ENCODE measurements at places on chromosomes 6 and 20.
A peak's percentile ranks its signal among the peaks of the same experiment; 100 is the strongest.

- DNase-seq = no peak
Observed at GRCh38 chr20:472137-472846, 10.0 kb upstream of the TBC1D20 start.

- no peak for DNase-seq
Observed at GRCh38 chr6:111667931-111668330, 62.3 kb upstream of the TRAF3IP2 start.

DNA sequence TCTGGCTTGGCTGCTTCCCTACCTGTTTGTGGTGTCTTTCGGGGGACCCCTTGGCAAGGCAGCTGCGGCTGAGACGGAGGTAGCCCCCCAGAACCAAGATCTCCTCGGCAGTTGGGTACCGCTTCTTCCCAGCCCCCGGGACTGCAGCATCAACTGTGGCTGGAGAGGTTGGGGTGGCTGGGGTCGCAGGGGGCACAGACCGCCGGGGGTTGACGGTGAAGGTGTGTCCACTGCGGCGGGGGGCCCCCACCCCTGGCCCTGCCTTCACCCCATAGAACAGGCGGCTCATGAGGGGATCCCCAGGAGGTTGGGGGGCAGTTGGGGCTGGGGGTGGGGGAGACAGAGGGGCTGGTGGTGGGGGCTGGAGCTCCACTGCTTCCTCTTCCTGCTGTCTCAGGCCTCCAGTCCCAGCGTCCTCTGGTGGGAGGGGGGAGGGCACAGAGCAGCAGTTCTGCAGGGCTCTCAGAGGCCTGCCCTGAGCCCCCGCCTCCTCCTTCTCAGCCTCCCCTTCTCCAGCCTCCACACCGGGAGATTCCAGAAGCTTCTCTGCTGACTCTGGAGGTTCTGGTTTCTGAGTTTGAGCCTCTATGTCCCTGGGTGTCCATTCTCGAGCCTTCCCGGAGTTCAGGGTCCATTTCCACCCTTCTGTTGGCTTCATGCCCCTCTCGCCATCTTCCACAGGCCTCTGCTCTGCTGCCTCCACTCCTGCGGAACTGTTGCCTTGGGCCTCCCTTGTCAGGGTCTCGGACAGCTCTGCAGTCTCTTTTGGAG lies 1.9 kb downstream of the PPP1R18 start:
- DNase-seq = no peak

- no peak for DNase-seq
Observed at GRCh38 chr6:143901885-143902750, 37.8 kb downstream of the ZC2HC1B start.

DNA sequence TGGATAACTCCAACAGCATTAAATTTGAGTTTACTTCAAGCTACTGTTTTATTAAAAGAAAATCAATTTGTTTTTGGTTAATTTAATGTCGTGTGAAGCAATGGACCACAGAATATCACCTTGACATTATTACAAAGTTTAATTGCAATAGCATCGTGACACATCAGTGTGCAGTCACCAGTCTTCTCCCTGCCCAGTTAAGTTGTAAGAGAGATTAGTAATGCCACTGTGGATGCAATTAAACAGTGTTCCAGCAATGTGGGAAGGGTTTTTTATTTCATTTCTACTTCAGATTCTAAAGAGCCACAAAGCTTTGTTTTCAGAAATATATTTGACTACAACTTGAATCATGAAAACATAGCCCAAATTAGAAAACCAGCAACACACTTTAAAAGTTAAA lies 128.7 kb downstream of the SYNE1 start:
- DNase-seq = no peak

DNA sequence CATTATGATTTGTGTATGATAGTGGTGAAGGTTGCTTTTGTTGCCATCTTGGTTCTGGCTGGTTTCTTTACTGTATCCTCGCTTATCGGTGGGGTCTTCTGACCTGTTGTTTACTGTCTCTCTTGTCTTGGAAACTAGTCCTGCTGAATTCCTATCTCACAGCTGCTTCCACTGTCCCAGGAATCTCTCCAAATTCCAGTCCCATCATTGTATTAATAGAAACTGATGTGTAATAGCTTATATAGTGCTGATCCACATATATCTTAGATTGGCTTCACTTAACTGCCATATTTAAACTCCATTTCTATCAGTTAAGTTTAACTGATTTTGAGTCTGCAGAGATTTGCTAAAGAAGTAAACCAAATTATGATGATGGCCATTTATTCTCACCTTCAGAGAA lies 5.9 kb downstream of the GTF2H5 start:
- DNase-seq = no peak

GRCh38 chr6:15096894-15097837 lies 148.7 kb upstream of the JARID2 start:
- DNase-seq = peak; percentile 23

DNA sequence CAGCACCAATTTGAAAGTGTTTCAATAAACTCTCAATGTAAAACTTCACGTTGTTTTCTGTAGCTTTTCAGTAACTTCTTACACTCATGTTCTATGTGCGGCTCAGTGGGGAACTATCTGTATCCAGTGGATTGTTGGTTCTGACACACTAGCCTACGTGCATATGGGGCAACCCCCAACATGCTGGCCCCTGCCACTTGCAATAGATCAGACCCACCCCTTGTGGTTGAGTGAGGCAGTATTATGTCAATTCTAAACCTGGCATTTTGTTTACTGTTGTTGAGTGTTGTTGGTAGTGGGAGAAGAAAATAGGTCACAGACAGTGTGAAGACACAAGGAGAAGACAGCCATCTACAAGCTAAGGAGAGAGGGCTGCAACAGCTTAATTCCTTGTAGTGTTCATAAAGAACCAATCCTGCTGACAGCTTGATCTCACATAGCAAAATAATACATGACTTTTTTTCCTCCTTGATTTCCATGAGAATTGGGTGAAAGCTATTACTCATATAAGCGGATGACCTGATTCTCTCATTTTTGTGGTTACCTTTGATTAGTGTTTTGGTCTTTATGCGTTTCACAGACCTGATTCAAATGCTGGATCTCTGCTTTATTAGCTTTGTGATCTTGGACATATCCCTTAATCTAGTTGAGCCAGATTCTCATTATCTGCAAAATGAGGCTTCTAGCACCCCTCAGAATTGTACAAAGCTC lies 320.4 kb downstream of the LAMA2 start:
- DNase-seq = no peak

DNA sequence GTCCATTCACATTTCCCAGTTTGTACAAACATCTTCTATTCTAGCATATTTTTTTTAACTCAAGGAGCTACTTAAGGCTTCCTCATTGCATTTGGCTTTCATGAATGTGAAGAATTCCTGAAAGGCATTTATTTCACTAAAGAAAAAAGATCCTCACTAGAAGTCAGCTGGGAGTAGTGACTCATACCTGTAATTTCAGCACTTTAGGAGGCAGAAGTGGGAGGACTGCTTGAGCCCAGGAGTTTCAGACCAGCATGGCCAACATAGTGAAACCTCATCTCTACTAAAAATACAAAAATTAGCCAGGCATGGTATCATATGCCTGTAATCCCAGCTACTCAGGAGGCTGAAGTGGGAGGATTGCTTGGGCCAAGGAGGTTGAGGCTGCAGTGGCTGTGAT lies 30.9 kb upstream of the XRN2 start:
- DNase-seq = no peak

DNA sequence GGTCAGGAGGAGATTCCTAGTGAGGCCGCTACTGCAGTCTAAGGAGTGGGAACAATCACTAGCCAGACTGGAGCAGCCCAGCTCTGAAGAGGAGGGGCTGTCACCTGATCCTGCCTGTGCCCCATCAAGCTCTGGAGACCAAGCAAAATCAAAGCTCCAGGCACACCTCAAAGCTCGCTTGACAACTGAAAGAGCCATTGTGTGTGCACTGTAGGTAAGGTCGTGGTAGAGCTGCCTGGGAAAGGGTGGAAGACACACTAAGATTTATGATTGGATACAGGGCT lies 58.2 kb downstream of the CSE1L start:
- DNase-seq = no peak

DNA sequence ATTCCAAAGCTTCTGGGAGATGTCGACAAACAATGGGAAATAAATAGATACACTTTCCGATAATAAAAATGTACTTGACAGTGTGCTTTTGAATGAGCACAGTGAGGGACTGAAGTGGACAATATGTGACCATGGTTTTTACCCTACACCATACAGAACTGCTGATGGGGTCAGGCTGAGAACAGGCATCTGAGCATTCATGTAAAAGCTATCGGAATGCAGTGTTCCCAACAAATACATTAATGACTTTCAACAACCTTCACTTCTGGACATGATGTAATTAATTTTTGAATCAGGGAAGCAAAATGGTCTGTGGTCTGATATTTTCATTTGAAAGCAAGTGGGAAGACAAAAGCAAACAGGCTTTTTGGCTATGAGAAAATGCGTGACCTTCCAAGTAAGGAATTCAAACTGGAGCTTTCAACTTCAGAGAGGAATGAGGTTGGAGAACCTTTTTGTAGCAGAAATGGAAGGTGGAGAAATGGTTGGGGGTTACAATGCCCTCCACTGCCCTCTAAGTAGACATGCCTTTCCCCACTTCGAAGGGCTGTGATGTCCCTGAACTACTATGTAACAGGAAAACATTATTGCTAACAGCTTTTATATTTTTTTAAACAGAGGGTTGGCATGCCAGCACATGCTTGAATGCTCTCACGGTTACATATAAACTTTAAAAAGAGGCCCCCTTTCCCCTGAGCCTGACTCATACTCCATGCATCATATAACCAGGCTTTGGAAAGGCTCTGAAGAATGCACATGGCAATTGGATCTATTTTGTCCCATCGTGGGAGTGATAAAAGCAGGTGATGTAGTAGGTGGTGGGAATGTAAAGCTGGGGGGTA lies 203.5 kb upstream of the CITED2 start:
- DNase-seq = no peak

GRCh38 chr6:41063884-41064285 lies 8.3 kb downstream of the OARD1 start:
- no peak for DNase-seq

DNA sequence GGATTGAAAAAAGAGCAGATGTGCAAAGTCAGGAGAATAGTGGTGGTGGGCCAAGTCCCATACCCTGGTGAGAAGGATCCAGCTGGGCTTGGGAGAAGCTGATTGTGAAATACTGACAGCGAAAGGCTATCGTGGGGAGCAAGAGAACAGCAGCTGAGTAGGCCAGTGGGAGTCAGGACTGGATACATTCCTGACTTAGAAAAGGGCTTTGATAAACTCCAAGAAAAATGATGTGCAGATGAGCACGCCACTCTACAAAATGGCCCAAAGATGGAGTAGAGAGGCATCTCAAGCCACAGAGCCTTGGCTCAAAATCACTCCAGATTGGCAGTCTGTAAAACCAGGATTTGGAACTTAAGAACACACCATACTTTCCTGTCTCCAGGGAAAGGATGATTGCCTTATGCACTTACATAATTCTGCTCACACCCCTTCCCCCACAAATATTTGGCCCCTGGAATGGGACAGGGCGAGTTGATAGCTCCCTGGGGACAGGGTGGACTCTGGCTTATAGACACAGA lies 578.7 kb downstream of the MAFB start:
- DNase-seq = no peak

DNA sequence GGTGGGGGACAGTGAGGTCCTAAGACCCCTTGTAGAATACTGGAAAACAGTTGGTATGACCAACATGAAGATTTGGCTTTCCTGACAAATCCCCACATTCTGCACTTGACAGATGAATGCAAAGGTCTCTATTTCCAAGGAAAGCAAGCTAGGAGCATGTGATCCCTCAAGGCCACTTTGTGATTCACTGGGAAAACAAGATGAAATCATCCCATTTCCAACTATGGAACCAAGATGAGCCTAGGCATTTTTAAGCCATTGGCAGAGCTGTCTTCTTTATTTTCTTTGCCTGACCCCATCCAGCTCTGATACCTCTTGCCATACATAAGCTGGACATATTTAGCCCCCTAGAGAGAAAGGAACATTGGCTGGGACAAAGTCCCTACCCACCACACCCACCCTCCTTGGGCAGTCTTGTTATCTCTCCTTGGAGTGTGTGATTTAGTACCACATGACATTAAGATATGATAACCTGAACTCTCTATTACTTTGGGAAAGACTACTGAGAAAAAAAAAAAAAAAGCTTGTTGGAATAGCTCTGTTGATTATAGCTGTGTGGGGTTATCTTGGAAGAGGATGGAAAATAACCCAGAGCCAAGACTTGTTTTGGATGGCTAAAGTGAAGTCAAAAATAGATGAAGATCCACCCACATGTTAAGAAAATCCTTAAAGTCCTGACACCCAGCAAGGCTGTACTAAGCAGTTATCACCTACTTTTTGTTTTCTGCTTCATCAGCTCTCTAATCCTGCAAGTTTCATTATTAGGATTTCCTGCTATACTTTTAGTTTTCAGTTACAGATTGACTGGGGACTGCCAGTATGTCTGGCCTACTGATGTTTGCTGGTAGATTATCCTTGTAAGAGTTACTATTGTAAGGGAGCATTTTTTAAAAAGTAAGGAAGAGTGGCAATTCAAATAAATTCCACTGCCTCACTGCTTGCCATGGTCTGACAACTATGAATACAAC lies 90.1 kb upstream of the PREP start:
- no peak for DNase-seq

- DNase-seq = no peak
Observed at GRCh38 chr6:168052291-168052891, 26.6 kb downstream of the FRMD1 start.

GRCh38 chr20:36754656-36755222 lies 8.8 kb upstream of the NDRG3 start:
- peak; percentile 41 for DNase-seq

DNA sequence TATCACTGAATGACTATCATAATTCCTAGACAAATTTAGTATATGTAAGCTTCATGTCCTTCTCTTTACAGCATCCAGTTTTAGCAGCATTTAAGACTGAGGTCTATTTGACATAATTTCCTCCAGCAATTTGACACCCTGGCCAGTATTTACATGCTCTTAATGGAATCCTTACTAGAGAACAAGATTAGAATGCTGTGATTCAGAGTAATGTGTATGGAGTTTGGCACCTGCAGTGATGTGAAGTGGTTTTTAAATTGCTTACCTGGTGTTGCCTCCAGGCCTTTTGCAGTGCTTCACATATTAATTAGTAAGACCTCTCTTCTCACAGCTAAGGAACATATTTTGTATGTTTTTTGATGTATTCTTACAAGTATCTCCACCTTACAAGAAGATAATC lies 9.8 kb downstream of the NKX2-4 start:
- no peak for DNase-seq

GRCh38 chr6:3305831-3306230 lies 47.1 kb downstream of the PSMG4 start:
- no peak for DNase-seq

DNA sequence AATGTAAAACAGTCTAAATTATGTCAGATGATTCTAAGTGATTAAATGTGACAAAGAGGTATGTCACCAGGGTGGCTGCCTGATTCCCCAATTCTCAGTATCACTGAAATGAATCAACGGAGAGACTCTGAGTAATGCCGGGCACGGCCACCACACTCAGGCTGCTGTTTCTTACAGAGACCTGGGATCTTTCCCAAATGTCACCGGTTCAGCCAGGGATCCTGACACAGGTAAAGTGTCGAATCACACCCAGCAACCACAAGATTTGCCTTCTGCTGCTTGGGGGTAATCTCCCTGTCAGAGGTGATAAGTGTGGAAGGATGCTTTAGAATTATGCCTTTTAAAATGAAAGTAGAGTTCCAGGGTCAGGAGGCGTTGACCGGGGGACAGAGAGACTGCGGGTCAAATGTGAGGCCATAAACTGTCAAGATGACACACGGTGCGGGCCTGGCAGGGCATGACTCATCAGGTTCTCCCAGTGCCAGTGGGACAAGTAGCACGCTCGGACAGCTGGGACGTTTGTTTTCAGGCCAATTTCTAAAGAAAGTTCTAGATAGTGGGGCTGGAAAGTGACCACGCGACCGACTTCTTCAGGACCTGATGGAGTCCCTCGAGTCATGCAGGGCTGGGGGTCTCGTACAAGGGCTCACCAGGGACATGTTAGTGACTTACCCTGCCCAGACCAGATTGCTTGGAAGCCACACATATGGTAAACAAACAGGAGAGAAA lies 48.9 kb downstream of the PRDM1 start:
- DNase-seq = no peak

All from keratinocyte (primary cell).